ENCODE measurements at places on chromosomes 7 and 10.

GRCh38 chr10:70601746-70602145, 795 bp downstream of the PRF1 start:
- no peak for DNase-seq

GRCh38 chr7:68122801-68123200, 1126.2 kb downstream of the TYW1 start:
- DNase-seq, result no peak

DNA sequence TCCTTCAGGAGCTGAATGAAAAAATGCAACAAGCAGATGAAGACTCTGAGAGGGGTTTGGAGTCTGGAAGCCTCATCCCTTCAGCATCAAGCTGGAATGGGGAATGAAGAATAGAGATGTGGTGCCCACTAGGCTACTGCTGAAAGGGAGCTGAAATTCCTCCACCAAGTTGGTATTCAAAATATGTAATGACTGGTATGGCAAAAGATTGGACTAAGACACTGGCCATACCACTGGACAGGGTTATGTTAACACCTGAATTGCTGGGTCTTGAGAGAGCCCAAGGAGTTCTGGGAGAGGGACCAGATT, 5.4 kb downstream of the IFIT2 start:
- DNase-seq, result no peak

DNA sequence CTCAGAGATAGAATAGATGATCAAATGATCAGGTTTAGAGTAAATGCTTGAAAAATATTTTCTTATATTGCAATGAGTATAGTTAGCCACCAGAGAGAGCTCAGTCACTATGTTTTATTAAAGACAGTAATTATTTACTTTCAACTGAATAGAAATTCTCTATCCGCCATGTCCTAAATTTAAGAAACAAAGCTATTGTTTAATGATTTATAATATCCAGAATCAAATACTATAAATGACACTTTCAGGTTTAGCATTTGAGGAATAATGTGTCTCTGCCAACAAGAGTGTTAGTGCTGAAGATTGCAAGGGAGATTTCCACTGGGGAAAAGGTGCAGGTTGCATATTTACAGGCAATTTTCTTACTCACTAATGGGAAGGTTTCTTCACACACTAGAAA, 184.7 kb downstream of the DGKB start:
- no peak for DNase-seq

- no peak for DNase-seq
These were observed 8.5 kb upstream of the METTL27 start for GRCh38 chr7:73850781-73851207.

DNA sequence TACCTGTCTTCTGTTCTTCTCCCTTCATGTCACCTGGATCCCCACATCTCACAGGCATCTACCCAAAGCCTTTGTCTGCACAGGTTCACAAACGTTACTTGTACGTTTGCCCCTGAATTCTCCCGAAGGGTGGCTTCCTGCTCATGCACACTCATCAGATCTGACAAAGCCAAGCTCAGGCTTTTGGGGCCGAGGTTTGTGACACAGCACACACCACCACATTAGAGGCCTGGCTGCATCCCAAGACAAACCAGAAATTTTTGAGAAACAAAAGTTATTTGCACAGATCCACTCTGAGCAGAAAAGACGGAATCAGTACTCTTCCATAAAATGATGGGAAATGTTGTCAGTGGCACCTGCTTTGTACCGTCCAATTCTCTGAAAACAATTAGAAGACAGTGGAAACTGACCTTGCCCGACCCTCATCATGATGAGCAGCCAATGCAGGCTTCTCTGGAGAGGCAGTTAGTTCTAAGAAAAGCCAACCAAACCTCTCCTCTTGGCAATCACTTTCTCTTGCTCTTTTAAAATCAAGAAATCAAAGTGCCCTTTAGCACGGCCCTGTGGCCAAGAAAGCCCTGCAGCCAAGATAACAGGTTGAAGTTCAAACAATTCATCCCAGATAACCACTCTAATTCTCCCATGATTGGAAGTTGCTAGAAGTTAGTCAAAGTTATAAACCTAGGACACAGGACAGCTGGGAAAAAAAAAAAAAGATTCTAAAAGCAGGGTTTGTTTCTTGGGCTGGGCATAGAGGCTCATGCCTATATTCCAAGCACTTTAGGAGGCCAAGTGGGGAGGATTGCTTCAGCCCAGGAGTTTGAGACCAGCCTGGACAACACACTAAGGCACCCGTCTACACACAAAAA, 13.6 kb upstream of the SVIL start:
- DNase-seq, result no peak

DNA sequence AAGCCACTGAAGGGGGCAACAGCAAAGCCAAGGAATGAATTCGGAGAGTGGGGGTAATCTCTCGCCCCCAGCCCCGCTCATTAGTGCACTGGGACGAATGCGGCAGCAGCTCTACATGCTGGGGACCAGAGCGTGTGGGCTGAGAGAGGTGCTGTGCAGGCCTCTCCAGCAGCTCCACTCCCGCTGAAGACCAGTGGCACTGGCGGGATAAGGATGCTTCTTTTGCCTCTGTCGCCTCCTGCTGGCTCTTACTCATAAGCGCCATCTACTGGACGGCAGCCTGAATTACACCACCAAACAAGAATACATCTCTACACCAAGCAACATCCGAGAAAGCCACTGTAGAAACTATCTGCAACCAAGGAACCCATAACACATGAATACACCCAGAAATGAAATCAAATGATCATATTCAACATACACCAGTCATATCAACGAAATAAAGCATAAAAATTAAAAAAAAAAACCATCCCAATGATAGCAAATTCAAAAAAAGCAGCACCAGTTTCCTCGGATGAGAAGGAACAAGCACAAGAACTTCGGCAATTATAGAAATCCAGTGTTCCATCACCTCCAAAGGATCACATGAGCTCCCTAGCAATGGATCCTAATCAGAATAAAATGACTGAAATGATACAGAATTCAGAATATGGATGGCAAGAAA, 79.0 kb upstream of the TMEM168 start:
- DNase-seq, result peak; percentile 41

DNA sequence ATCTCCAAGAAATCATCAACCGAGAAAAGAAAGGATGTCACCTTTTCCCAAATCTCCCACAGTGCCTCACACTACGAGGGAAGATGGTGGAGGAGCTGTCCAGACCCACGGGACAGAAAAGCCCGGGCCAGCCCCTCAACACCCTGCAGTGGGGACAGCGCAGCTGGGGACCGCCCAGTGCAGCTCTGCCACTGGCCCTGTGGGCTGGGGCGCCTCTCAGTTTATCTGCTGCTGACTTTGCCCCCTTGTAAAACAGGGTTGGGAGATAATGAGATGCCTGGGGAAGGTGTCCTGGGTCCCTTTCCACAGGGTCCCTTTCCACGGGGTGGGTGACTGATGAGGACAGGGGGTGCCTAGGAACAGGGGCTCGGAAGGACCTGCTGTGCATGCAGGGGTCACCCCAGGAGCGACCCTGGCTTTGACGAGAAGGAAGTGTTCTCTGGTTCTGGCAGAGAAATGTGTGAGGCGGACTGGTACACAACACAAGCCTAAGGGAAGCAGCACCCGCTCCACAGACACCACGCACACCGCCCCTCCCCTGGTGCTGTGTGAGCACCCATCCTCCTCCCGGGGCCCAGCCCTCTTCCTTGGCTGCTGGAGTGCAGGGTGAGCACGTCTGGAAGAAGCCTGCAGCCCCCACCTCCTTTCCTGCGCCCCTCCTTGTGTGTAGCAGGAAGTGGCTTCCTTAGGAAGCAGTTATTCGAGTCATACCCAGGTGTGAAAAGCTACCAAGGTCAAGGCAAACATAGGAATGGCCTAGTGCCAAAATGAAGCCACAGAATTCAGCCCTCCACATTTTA, 339.9 kb downstream of the DNAJB6 start:
- DNase-seq, result no peak

- DNase-seq, result no peak
These were observed 940.1 kb upstream of the SORCS1 start for GRCh38 chr10:108104551-108105156.

DNA sequence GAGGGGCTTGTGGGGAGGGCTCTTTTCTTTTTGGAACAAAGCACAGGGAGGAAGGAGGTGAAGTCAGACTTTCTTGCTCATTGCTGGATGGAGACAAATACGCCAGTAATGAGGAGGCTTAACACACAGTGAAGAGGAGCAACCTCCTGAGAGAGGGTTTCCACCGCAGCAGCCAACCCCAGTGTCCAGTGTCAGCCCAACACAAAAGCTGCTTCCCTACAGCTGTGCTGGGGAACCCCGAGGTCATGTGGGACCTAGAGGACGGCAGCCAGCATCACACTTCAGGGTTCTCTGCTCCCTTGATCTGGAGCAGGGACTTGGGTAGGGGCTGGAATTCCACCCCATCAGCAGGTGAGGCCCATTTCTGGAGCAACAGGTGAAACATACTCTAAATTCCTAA, 7.7 kb downstream of the BLNK start:
- DNase-seq, result no peak

GRCh38 chr10:130224228-130224627, 88.0 kb downstream of the GLRX3 start:
- DNase-seq, result no peak

- no peak for DNase-seq
These were observed 19.9 kb downstream of the ATAD1 start for GRCh38 chr10:87798082-87798481.
